G401 (cell line): ENCODE measurements at places on chromosomes 16 and 17.

- DNase-seq: peak; percentile 81
Observed at GRCh38 chr17:78736526-78737079, 45.5 kb downstream of the CYTH1 start.

DNA sequence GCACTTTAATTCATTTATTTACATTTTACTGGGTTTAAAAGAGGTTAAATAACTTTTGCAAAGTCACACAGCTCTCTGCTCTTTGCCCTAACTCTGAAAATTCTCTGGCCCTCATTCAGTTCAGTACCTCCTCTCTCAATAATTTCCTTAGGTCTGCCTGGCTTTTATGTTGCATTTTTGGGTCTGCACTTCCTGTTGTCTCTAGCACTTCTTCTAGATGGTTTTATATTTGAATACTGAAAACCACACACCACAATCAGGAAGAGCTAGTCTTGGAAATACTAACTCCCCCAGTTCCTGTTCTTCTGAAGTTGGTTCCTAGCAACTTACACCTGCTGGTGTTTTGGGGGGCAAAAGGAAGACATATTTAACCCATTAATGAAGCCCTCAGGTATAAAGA is 577.9 kb downstream of the HS3ST4 start:
- DNase-seq: no peak

DNA sequence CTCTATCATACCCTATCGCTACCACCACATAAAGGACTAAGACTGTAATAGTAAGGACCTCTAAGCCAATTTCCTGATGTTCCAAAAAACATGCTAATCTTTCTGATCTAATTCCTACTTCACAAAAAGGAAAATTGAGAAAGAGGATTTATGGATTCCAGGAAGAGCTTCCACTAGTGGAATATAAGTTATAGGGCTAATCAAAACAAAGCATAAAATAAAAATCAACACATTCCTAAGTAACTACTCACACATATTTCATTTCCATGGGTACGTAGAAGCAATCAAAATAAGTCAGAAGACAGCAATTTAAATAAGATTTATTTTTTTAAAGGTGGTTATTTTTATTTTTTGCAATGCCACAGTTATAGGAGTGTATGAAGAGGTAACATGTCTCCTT is 12.4 kb downstream of the CCDC43 start:
- DNase-seq: no peak

GRCh38 chr17:14352136-14352535 is 51.3 kb downstream of the HS3ST3B1 start:
- no peak for DNase-seq

GRCh38 chr16:85394456-85395206 is 218.5 kb upstream of the GSE1 start:
- DNase-seq: no peak

GRCh38 chr17:78541488-78542206 is 35.5 kb downstream of the DNAH17 start:
- DNase-seq: no peak

GRCh38 chr17:77379065-77379428 is 238.3 kb downstream of the SEC14L1 start:
- DNase-seq: peak; percentile 42

DNA sequence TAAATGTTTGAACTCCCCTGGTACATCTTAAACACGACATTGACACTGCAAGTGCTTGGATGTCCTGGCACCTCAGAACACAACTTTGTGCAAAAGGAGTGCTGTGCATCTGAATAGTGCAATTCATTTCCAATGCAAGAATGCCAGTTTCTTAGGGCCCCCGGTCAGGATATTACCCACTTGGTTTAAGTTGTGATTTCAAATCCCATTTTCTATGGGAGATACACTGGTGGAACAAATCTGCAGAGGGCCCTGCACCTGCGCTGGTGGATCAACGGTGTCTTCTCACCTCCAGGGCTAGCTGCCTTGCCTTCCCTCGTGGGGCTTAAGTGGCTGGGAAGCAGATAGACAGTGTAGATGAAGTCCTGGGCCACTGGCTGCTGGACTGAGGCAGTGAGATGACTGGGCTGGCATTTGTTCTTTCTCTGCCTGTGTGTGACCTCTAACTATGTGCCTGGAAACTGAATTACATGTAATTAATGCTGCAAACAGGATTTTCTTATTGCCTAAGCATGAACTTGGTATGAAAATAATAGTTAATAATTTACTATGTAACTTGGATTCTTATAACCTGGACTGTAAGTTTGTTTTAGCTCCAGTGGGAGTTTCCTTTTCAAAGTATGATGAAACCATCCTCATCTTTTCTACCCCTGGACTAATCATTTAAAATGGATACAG is 20.9 kb downstream of the HAPSTR1 start:
- no peak for DNase-seq

GRCh38 chr17:37672548-37673078 is 29.4 kb upstream of the DDX52 start:
- no peak for DNase-seq

DNA sequence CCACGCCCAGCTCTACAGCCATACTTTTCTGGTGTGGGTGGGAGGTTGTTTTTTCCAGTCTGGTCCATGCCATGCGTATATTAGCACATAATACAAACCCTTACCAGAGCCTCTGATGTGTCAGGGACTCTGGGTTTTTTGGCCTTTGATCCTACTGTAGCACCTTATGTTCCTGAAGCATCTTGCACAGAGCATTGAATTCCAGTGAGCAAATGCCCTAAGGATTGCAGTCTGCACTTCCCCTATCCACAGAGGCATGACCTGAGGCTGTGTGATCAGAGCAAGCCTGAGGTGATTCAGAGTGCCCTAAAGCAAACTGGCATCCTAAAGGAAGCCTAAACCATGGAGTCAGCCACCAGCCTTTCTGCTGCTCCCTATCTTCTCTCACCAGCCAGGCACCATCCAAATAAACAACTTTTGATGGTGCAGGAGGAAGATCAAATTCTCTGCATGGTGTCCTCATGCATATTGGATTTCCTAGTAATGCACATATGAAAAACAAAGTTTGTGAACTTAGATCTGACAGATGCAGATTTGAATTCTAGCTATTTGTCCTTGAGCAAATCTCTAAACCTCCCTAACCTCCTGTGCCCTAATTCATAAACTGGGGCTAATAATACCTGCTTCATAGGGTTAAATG is 41.2 kb upstream of the HAS3 start:
- no peak for DNase-seq

DNA sequence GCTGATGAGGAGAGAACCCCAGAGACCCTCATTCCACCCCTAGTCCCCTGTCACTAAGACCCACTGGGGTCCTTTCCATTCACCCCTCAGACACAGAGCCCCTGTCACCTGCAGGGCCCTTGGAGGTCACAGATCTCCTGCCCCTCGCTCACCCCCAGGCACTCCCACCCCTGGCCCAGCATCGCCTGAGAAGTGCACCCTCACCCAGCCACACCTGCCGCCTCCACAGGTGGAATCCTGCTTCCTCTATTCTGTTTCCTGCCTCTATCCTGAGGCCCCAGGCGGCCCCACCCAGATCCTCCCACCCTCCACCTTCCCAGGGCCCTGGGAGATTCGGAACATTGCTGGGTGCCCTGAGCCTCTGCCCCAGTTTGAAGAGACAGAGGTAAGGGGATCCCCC is 13.8 kb upstream of the KRT17 start:
- DNase-seq: no peak
